Motor neuron (in vitro differentiated cells): ENCODE measurements at places on chromosomes 13 and 19. TPM values are rescaled to one million over a fixed set of nuclear protein-coding genes. Genes with fewer than 3 reads are reported as not detected.

Gene SAMD4B
- total RNA-seq = 116 and 124 TPM in 2 replicates

DNA sequence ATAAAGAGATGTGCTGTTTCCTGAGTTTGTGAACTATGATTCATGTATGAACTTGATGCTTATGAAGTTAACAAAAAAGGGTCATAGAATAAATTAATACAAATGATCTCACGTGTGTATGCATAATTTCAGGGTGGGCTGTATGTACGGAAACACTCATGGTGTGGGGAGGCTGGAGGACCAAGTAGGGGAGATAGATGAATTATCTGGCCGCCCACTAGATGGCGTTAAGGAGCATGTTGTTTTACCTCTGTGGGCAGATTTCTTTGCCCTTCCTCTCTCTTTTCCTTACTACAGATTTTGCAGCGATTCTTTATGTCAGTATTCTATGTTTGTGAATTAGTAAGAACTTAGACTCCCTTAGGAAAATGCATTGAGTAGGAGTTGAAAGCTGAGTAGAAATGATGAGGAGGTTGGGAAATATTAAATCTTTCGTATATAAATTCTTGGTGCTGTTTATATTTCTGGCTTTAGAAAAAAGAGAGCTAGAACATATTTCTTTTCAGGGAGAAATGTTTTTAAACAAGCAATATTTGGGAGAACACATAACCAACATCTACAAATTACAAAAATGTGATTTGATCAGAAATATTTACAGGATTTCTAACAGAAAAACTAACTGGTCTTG lies 47.4 kb upstream of the TMTC4 start:
- ATAC-seq = no peak

GRCh38 chr19:48772503-48772953 lies 17.2 kb downstream of the FGF21 start:
- ATAC-seq = no peak

Gene ZNF835
- total RNA-seq = 0.28 and 0.45 TPM in 2 replicates

- no peak for ATAC-seq
Observed at GRCh38 chr13:112525356-112525945, 62.5 kb downstream of the TUBGCP3 start.

Gene ADPRHL1
- total RNA-seq = 6.6 and 6.9 TPM in 2 replicates

GRCh38 chr13:105764486-105764885 lies 771.0 kb downstream of the EFNB2 start:
- no peak for ATAC-seq

Gene PEPD
- total RNA-seq = 40.6 and 41.3 TPM in 2 replicates

- ATAC-seq = no peak
Observed at GRCh38 chr19:37941782-37942515, 34.9 kb downstream of the SIPA1L3 start.

GRCh38 chr13:38415233-38415632 lies 65.6 kb downstream of the UFM1 start:
- ATAC-seq = peak; percentile 34
